DMS 273 treated with DMSO at 0.1 percent for 48 hours (cell line): ENCODE measurements at places on chromosomes 2 and 18.

DNA sequence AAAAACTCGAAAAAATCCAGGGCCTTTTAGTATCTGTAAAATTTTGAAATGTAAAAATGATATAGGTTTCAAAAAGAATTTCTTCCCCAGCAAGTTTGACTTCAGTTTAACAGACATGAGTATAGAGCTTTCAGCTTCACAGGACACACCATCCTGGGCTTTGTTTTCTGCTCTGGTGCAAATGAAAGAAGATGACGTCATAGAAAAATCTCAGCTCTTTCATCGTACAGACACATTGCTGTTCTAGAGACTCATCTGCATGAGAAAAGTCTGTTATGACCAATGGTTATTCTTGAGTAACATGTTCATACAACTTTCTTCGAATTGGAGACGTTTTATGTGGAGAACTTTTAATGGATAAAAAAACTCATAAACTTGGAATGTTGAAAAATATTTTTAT lies 111.7 kb upstream of the DYNAP start:
- no peak for DNase-seq

DNA sequence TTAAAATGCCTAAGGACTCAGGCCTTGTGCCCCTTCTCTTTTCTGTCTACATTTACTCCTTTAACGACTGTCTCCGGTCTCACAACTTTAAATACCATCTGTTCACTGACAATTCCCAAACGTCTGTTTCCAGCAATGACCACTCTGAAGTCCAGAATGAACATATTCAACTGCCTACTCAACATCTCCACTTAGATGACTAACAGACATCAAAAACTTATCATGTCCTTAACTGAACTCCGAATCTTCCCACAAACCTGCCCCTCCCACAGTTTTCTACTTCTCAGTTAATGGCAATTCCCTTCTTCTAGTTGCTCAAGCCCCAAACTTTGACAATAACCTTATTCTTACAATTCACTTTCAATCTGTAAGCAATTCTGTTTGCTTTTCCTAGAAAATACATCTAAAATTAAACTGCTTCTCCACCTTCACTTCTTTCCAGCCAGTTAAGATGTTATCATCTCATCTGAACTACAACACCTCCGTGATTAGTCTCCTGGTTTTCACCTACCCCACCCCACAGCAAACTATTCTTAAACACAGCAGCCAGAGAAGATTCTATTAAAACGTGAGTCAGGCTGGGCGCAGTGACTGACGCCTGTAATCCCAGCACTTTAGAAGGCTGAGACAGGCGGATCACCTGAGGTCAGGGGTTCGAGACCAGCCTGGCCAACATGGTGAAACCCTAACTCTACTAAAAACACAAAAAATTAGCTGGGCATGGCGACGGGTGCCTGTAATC lies 2.8 kb downstream of the C1D start:
- no peak for DNase-seq

DNA sequence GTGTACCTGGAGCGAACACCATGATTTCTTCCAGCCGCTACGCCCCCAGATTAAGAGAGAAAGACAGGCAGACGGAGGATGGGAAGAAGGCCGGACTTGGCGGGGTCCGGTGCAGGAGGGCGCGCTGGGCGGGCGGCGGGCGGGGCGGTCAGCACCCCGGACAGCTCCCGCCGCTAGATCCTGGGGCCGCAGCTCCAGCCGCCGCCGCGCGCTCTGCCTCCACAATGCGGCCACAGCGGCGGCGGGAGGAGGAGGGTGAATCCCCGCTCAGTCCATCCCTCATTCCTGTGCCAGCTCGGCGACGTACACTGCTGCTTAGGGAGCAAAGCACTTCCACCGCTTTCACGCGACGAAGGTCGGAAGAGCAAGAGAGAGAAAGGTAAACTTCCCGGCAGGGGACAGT lies at the start of gene AKAIN1:
TSS of gene AKAIN1 (minus strand) at position 226 of the 403 bp plus-strand sequence. CDS start at position 22, 204 bp downstream.
- DNase-seq: no peak

DNA sequence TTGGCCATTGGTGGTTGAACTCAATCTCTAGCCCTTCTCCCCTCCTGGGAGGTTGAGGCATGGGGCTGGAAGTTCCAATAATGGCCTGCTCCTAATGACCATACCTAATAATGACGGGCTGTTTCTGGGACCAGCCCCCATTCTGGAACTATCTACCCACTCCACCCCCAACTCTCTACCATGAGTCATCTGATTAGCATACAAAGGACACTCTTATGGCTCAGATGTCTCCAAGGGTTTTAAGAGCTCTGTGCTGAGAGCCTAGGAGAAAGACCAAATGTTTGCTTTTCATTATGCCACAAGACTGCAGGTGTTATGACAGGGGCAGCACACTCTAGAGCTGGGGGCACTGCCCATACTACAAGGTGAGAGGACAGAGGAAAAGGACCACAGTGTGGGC lies 137.0 kb upstream of the NCKAP5 start:
- DNase-seq: no peak

DNA sequence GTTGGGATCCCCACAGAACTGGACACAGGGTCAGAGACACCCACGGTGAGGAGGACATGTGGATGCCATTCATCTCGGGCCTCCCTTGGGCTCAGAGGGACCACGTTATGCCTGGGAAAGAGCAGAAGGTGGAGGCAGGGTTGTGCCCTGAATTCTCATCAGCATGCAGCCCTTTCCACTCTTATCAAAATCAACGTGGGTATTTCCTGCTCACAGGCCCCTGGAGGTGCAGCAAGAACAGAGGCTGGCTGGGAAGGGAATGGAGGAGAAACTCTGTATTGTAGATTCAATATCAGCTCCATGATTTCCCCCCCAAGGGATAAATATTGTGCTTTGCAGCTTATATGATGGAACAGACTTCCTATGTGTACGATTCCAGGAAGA lies 90.9 kb downstream of the SETBP1 start:
- DNase-seq: no peak
